ENCODE measurements at places on chromosomes 12 and 14.
A peak's percentile ranks its signal among the peaks of the same experiment; 100 is the strongest.

DNA sequence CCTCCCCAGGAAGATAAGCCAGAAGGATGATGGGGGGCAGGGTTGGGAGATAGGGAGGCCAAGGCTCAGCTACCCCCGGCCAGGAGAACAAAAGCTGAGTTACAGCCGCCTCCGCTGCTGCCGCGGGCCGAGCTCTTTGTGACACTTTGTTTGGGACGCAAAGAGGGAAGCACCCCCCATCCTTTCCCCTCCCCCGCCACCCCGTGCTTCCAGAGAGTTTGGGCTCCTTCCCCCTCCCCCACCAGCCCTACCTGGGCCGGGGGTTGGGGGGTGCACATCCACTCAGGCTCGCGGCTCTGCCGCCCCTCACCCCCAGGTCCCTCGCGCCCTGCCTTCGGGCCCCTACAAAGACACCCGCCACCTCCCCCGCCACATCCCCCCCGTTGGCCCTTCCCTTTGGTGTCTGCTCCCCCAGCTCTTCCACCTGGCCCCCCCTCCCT, 799 bp downstream of the ZNF219 start:
- peak; percentile 15 for DNase-seq

GRCh38 chr12:32062881-32063280, 43.8 kb upstream of the BICD1 start:
- DNase-seq = no peak

DNA sequence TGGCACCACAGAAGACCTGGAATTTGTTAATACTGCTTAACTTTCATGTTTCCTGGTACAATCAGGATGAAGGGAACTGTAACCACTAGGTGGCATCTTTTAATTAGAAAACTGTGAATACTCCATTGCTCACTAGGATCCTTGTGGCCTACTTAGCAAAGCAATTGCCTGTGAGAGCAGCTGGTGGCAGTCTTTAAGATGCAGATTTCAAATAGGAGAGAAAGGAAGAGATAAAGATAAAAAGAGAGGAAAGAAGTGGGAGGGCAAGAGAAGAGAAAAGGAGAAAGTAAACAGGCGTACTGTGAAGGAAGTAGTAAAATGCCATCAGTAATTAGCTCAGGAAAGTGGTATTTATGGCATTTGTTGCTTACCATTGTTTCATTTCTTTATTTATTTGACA, 114.5 kb downstream of the RAD51B start:
- DNase-seq = no peak

DNA sequence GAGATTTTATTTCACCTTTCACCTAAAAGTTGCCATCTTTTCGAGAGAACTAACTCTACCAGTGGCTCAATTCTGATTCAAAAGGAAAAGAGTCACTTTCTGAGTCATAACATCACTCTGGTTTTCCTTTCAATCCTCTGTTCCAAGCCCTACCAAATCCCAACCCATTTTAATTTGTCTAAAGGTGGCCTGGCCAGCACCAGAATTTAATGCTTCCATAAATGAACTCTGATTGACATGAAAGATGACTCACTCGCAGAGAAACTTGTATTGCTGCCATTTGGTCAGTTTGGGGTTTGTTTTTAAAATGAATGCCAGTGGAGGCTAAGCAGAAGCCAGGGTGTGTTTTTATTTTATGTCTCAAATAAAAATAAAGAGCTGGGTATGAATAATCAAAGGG, 117.4 kb upstream of the SOX5 start:
- no peak for DNase-seq

GRCh38 chr14:31208546-31209424, 1.2 kb upstream of the HECTD1 start:
- DNase-seq = no peak

DNA sequence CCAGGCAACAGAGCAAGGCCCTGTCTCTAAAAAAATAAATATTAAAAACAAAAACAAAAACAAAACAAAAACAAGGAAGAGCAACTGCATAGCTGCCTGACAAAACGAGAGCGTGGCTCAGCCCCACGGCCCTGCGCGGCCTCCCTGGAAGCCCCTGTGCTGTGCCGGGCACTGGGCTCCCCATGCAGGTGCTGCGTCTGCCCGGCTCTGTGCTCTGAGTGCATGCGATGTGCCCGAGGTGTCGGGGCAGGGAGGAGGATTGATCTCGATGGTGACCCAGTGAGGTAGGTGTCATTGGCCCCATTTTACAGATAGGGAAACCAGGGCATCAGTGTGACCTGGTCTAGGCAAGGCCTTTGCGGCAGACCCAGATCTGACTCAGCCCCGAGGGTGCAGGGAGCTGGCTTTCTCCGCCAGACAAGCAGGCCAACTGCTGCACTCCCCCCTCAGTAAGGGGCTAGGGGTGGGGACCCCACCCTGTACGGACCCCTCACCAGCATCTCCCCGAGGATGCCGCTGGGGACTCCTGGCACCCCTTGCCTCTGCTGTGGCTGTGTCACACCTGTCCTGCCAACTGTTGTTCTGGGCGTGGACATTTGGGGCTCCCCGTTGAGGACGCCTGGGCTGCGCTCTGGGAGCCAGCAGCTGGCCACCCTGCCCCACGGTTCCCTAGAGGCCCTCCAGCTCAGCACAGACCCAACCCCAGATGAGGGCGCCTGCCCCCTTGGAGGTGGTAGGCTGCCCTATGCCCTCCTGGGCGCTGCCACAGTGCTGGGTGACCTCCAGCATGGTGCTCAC, 15.3 kb downstream of the GPR132 start:
- DNase-seq = no peak

GRCh38 chr12:7832059-7832696, 40.5 kb downstream of the SLC2A14 start:
- peak; percentile 7 for DNase-seq

DNA sequence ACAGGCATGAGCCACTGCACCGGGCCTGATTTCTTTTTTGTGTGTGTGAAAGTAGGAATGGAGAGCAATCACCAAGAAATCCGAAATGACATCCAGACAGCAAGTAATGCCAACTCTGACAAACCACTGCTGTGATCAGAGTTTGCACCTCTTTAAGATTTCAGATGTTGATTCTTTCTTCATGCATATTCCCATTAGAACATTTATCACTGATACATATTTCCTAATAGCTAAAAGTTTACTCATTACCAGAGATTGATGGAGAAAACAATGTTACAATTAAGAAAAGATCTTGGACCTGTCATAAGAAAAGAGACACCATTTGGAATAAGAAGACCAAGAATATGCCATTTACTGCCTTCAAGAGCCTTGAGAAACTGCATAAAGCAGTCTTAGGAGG, 217.0 kb upstream of the MGAT4C start:
- no peak for DNase-seq

GRCh38 chr14:30584058-30584630, 25.2 kb downstream of the G2E3 start:
- DNase-seq = no peak

GRCh38 chr12:104498211-104498801, 41.6 kb downstream of the CHST11 start:
- DNase-seq = peak; percentile 35
